Stimulated activated CD4-positive, alpha-beta T cell treated with anti-CD3 and anti-CD28 coated beads, Interleukin-2, amount 100 ng/mL, for 4 hours (primary cell): ENCODE measurements at places on chromosomes 3 and 15.

- no peak for DNase-seq
Observed at GRCh38 chr15:41494922-41495735, 1.5 kb downstream of the ITPKA start.

GRCh38 chr3:65151666-65152065, 463.9 kb upstream of the ADAMTS9 start:
- no peak for DNase-seq

DNA sequence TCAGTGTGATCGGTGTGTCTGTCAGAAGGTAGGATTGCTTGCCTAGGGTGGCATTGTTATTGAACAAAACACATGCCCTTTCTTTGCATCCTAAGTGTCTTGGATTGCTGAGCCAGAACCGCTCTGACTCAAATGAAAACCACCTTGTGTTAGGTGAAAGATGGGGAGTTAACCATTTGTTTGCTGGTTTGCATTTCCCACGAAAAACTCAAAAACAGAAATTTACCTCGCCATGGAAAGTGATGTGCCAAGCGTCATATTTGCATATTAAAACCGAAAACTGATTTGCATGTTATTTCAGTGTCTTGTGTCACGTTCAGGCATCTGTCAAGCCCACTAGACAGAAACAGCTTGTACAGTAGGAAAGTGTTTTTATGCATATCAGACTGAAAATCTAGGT, 474.6 kb upstream of the TPRG1 start:
- no peak for DNase-seq

DNA sequence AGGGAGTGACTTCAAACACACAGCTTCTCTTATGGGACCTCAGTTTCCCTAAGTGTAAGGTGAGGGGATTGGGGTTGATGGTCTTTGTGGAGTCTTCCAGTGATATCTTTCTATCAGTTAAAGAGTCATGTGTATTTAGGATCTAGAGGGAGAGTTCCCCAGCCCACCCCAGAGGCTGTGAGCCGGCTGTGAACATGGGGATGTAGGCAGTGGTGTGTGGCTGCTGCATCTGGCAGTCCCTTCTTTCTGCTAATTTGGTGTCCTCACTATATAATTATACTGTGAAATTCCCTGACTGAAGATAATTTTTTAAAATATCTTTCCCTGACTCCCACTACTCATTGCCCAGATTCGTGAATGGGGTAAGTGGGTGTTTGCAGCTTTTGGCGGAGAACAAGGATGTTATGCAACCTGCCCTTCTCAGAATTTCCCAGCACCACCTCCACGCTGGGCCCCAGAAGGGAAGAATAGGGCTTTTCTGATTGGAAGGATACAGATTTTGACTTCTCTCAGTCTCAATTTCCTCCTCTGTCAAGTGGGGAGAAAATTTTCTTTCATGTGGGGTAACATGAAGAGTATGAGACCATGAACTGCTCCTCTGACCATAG, 79.0 kb upstream of the RASGRF1 start:
- DNase-seq = no peak

DNA sequence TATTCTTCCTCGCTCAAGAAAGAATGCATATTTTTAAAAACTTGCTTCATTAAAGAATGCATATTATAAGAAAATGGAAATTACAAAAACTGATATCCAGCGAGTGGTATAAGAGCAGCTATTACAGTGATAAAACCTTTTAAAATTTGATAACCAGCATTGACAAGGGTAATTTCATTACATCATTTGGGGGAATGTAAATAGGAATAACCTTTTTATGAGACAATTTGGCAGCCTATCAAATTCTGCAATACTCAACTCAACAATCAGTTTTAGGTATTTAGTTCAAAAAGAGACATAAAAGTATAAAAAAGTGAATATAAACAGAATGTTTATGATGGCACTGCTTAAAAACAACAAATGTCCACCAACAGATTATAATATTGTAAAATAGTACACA, 35.4 kb downstream of the MAP4 start:
- DNase-seq = no peak
